B cell (primary cell): ENCODE measurements at places on chromosomes 2 and 18. TPM values are rescaled to one million over a fixed set of nuclear protein-coding genes. Genes with fewer than 3 reads are reported as not detected.

GRCh38 chr2:240329116-240329665 is 106.3 kb upstream of the GPC1 start:
- no peak for DNase-seq

- no peak for DNase-seq
Observed at GRCh38 chr2:224063298-224063648, 24.2 kb upstream of the SERPINE2 start.

- DNase-seq = no peak
Observed at GRCh38 chr2:81495556-81495955, 1191.0 kb upstream of the LRRTM1 start.

DNA sequence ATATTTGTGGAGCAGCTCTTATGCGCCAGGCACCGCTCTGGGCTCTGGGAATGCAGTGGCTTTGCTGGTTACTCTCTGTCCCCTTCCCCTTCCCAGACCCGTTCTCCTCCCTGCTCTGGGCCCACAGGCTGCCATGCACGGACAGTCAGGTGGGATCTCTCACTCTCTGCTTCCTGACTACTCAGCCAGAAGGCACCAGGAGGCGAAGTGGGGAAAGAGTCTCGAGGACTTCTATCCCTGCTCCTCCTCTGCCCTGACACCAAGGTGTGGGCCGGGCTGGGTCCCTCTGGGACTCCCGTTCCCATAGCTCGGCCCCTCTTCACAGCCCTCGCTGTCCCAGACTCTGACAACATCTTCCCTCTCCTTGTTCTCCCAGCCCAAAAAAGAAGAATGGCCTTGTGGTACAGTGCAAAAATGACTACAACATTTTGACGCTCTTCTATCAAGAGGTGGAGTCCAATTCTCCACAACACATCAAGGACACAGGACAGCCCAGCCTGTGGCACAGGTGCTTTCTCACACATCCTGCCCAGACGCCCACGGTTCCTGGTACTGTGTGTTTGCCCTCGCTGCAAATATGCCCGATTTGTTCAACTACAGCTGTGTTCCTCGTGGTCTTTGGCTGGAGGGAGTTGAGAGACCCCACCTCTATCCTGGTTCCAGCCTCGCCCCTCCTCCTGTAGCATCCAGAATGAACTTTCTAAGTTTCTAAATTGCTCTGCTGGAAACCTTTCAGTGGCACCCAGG is 14.0 kb upstream of the DUSP2 start:
- no peak for DNase-seq

DNA sequence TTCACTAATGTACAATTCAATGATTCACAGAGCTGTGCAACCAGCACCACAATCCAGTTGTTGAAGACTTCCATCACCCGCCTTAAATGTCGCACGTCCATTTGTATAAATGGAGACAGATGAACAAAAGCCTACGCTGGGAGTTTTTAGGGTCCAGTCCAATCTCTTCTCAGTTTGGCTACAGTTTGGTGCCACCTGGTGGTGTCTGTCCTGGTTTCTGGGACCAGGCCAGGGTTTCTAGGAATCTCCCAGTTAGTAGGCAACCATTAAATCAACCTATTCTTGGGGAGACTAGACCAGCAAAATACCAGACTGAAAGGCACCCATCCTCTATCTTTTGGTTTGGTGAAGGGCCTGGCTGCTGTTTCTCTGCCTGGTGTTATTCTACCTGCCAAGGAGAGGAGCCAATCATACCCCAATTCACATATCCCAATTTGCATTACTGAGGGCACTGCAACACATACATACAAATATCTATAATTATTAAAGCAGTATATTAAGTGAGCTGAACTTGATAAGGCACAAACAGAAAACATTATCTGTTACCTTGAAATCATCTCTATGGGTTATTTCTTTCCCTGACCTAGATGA is 3.2 kb upstream of the DDX1 start:
- DNase-seq = peak; percentile 23

GRCh38 chr2:199148076-199148845 is 309.5 kb downstream of the SATB2 start:
- no peak for DNase-seq

TUBB8B gene
- polyA plus RNA-seq = 1.6 and 6.3 TPM in 2 replicates

CNTNAP5 gene
- not detected in 2 replicates for polyA plus RNA-seq

TFCP2L1 gene
- polyA plus RNA-seq = 0.03 TPM in 1 of 2 replicates, not detected in the other
